ENCODE measurements at places on chromosomes 3 and 15.

- DNase-seq: no peak
These were observed 38.0 kb upstream of the XCR1 start for GRCh38 chr3:46065294-46065705.

- DNase-seq: no peak
These were observed 143.0 kb downstream of the ARPP21 start for GRCh38 chr3:35782355-35782754.

GRCh38 chr15:57015360-57015759, 96.9 kb downstream of the TCF12 start:
- no peak for DNase-seq

- DNase-seq: peak; percentile 41
These were observed 609 bp upstream of the TBC1D23 start for GRCh38 chr3:100260081-100260684.

- no peak for DNase-seq
These were observed 583 bp downstream of the IL17RE start for GRCh38 chr3:9903238-9903624.

DNA sequence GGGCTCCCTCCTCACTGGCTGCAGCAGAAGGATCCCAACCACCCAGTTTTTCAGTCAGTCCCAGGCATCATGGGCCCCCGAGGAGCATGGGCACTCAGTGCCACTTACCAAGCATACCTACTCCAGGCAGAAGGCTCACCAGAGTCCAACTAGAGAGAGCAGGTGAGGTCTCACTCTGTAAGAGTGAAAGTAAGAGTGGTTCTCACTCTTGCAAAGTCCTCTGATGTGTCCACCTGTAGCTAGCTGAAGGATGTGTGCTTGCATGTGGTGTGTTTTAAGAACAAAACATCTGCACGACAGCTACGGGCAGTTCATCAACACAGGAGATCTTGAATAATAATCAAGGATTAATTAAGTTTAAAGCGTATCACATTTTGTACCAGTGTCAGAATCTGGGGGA, 49.7 kb downstream of the CCK start:
- no peak for DNase-seq

DNA sequence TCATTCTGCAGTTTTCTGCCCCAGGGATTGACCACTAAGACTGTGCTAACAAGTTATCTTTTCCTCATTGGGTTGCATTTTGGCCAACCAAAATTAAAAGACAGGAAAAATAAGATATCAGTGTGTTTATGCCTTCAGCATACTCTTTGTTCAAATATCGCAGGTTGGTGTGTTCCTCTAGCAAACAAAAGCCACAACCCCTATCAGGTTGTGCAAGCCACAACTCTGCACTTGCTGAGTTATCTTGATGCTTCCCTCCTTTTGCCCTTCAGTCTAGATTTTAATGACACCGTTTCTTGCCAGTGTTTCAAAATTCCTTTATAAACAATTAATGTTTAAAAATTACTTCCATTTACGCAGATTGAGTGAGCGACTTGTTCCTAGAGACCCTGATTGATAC, 1164.2 kb downstream of the NSUN3 start:
- DNase-seq: no peak

DNA sequence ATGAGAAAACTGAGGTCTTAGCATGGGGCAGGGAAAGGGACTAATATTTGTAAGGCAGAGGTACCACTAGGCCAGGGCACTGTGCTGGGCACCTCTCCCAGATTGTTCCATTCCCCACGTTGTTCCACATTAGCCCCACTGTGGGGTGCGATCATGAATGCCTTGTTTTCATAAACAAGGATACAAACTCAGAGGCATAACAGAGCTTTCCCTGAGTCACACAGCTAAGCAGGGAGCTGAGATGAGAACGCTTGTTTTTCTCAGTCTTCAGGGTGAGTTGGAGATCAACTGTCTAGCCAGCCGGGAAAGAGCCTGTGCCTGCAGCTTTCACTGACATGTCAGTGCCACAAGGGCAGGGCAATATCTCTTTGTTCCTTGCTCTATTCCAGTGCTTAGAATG, 47.9 kb upstream of the ITGA11 start:
- no peak for DNase-seq
